Islet precursor cell (in vitro differentiated cells): ENCODE measurements at places on chromosomes 5 and 9.

- DNase-seq = no peak
These were observed 25.9 kb downstream of the QRFP start for GRCh38 chr9:130870491-130871381.

- peak; percentile 60 for DNase-seq
These were observed 36.0 kb upstream of the GLIPR2 start for GRCh38 chr9:36100532-36100931.

- peak; percentile 64 for DNase-seq
These were observed 362.7 kb downstream of the CSNK1G3 start for GRCh38 chr5:123874600-123875201.

DNA sequence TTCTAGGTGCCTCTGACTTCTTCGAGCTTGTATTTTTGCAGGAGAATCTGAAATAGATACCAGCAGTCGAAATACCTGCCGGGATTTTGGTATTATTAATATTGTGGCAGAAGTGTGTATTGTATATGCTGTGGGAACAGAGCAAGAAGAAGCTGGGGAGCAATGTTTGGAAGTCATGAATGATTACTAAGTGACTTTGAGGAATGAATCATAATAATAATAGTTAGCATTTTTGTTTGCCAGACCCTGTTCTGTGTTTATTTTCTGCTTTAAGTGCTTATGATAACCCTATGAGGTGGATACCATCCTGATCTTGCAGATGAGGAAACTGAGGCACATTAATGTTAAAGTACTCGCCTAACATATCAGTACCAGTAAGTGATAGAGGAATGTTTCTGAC, 32.4 kb downstream of the RAB24 start:
- no peak for DNase-seq

GRCh38 chr9:86842573-86842972, 104.7 kb downstream of the GAS1 start:
- DNase-seq = no peak
